ENCODE measurements at places on chromosomes 11 and 22.

DNA sequence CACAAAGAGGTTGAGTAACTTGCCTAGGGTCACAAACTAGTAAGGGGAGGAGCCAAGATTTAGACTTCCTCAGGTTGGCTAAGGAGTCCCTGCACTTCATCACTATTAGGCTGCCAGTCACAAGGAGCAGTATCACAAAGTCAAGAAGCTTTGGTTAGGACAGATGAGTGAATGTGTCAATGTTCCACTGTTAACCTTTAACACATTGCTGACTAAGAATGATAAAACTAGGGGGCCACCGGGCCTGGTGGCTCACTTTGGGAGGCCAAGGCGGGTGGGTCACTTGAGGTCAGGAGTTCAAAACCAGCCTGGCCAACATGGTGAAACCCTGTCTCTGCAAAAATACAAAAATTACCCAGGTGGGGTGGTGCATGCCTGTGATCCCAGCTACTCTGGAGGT, 32.0 kb downstream of the TMEM123 start:
- no peak for DNase-seq

- DNase-seq, result no peak
Measured at GRCh38 chr11:35792846-35793192, 130.2 kb downstream of the TRIM44 start.

DNA sequence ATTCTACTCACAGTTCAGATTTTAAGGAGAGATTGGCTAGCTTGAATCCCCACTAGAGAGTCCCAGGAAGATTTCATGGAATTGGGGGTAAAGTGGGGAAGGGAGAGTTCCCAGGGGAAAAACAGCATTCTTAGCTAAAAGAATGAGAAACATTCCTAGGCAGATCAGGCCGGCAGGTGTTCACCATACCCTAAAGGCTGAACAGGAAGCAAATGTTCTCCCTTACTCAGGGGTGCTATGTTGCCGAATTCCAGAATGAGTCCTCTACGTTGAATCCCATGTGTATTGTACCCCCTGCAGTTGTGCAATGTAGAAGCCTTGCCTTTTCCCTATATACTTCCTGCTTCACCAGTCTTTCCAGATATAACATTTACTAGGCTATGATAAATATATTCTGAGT, 135.2 kb upstream of the NCAM1 start:
- no peak for DNase-seq

GRCh38 chr22:49531368-49531791, 296.3 kb downstream of the BRD1 start:
- DNase-seq, result no peak

GRCh38 chr11:112999520-112999919, 38.3 kb downstream of the NCAM1 start:
- DNase-seq, result no peak

DNA sequence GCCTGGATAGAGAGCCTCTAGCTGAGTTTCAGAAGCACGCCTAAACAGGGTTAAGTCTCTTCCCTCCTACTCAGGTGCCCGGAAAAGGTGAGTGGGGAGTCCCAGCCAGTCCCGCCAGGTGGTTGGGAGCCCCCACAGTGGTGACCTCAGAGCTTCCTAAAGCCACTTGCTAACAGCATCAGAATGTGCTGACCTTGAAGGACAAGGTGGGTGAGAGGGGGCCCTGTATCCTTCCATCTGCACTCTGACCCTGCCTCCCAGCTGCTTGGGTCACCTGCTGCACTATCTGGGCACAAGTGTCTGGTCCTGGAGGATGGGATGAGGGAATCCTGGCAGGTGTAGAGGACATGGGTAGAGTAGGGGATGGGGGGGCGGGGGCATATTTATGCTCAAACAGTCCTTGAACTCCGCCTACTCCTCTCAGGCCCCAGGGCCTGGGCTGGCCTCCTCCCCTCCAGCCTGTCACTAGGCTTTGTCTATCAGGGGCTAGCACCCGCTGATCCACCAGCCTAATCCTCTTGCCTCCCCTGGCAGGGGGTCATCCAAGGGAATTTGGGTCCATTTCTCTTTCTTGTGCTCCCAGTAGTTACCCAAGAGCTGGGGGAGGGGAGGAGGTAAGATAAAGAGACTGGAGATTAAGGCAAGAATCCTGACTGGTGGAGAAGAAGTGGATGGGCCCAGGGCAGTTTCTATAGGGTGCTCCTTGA, 3.4 kb downstream of the USP2 start:
- DNase-seq, result no peak

DNA sequence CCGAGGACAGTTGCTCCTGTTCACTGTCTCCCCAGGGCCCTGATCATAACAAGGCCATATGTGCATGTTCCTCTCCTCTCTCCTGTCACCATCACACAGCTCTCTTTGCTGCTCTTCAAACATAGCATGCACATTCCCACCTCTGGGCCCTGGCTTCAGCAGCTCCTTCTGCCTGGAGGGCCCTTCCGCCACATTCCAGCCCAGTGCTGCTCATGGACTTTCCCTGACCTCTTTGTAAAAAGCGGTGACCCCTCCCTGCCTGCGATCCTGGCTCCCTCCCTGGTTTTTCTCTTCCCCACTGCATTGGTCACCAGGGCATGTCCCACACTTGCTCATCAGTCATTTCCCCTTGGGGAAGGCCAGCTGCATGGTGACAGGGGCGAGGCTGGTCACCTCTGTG, 98.2 kb downstream of the MYO18B start:
- DNase-seq, result no peak

GRCh38 chr11:133228471-133229329, 303.6 kb downstream of the OPCML start:
- no peak for DNase-seq

GRCh38 chr11:72174302-72175070, 17.5 kb upstream of the FOLR1 start:
- no peak for DNase-seq

DNA sequence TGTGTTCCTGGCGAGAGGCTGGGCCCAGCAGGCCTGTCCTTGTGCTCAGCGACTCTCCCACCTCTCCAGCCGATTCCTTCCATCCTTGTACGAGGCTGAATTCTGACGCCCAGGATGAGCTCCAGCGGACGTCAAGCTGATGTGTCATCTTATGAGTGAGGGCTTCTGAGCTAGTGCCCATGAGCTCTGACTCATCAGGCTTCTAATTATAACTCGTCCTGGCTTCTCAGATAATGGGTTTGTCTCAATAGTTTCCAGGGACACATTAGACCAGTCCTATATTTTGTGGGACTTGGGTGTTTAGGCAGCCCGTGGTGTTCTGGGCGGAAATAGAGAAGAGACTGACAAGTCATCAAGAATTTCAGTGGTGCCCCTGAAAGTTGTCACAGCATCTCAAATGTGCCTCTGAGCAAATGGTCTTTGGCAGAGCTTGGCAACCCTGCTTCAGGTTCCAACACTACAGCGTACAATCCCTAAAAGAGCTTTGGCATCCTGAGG, 108.2 kb upstream of the CD44 start:
- DNase-seq, result peak; percentile 23

DNA sequence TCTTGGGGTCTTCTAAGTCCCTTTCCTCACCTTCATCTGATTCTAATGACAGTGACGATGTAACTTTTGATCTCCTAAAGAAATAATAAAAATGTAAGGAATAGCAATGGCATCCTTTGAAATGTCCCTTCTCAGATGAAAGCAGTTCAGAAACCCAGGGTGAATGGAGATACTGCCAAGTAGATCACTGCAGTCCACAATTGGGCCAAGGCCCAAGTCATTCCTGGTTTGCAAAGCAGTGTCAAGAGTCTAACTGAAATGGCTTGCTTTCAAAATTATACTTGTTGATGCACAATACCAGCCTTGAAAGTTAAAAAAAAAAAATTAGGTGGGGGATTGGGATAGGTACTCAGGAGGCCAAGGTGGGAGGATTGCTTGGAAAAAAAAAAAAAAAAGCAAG, 20.4 kb downstream of the ASCC2 start:
- DNase-seq, result no peak

GRCh38 chr11:16722581-16723344, 15.7 kb upstream of the C11orf58 start:
- DNase-seq, result no peak

- no peak for DNase-seq
Measured at GRCh38 chr11:1647901-1648652, 18.5 kb downstream of the KRTAP5-5 start.

GRCh38 chr11:75313513-75314272, 37.8 kb downstream of the ARRB1 start:
- DNase-seq, result no peak

DNA sequence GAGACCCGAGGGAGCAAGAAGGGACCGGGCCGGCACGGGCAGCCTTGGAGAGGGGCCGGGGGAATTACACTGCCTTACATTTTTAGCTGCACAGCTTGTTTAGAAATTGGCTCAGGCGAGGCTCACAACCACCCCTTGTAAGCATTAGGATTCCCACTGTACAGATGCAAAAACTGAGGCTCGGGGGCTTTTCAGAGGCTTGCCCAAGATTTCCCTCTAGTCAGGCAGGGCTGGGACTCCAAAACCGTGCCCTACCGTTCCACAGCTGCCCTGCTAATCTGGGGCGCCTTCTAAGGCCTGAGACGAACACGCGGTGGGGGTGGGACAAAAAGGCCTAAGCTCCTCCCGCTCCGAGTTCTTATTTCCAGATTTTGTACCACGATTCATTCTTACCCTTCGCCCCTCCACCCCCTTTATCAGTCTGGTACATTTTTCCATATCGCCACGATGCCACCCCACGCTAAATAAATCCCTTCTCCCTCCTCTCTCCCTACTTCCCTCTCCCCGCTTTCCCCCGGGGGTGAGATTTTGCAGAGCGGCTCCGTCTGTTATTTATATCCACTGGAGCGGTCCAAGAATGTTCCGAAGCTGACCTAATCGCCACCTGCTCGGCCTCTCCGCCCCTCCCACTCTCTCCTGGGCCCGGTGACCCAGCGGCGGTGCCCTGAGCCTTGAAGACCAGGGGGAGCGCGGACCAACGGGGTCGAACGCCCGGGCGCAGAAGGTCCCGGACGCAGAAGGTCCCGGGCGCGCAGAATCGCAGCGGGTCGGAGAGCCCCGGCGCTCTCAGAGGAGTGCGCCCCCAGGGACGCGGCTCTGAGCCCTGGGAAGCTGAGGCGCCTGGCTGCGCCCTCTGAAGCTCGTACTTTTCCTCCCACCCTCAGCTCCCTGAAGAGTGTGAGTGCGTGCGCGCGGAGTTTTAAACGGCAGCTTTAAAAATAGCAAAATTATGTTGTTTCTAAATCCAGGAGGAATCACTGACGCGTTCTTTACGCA, 764 bp upstream of the PACSIN3 start:
- peak; percentile 38 for DNase-seq

DNA sequence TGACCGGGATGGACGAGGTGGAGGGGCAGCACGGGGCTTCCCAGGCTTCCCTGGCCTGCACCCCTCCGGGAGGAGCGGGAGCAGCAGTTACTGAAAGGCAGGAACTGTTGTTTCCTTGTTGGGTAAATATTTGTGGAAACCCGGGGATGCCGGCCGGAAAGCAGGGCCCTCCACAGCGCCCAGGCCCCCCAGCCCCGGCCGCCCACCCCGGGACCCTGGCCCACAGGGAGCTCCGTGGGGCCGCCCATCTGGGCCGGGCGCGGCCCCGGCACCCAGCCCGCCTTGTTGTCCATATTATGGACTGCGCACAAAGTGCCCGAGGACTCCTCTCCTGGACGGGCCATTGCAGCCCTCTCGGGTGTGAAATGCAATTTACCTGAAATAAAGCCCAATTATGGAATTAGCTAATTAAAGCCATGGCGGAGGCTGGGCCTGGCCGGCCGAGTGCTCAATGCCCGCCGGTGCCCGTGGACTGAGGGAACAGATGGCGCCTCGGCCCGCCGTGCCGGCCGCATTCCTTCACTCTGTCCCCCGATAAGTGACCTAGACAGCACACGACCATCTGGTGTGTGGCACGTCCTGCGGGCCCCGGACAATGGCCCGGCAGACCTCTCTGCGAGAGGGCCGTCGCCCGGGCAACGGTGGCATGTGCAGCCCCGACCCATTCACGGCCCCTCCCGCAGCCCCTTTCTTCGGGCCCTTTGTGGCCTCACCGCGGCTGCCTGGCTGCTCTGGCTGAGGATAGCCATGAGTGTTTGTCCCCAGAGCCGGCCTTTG, 35.4 kb downstream of the CDKN1C start:
- DNase-seq, result no peak

GRCh38 chr11:86481399-86481798, 106.7 kb downstream of the CCDC81 start:
- no peak for DNase-seq

GRCh38 chr11:121669422-121669821, 216.7 kb upstream of the SORL1-AS1 start:
- no peak for DNase-seq

DNA sequence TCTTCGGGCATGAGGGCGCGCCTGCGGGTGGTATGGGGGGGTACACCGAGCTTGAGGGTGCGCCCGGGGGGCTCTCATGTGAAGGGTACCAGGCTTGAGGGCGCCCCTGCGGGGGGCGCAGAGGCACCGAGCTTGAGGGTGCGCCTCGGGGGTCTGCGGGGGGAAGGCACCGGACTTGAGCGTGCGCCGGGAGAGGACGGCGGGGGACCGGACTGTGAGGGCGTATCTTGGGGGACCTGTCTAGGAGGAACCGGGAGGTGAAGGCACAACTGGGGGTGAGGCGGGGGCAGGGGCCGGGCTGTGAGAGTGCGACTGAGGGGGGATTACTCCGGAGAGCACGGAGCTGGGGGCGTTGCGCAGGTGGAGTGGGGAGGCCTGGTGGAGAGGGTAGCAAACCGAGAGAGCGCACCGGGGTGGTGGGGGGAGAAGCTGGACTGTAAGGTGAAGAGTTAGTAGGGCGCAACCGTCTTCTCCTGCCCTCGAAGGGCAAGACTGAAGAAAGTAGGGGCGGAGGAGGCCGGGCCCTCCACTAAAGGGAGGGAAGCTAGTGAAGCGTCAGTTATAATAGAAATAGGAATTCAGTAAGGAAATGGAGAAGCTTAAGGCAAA, 1.1 kb upstream of the DDX6 start:
- DNase-seq, result peak; percentile 28

GRCh38 chr11:79980916-79981315, 540.1 kb upstream of the TENM4 start:
- DNase-seq, result no peak

GRCh38 chr11:115625502-115625901, 121.3 kb upstream of the CADM1 start:
- no peak for DNase-seq

DNA sequence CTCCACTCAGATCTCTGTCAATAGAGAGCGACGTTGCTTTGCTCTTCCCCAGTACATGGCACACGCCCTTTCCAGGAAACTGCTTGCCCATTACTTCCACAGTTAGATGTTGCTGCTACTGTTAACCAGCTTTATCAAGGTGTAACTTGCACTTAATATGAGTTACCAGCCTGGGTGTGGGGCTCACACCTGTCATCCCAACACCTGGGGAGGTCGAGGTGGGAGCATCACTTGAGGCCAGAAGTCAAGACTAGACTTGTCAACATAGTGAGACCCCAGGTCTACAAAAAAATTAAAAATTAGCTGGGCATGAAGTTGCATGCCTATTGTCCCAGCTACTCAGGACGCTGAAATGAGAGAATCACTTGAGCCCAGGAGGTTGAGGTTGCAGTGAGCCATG, 177.1 kb upstream of the B3GAT1 start:
- no peak for DNase-seq

GRCh38 chr11:16001899-16002426, 354.4 kb downstream of the SOX6 start:
- no peak for DNase-seq

Data from stimulated activated naive CD4-positive, alpha-beta T cell treated with Interleukin-2 at 50 U/mL for 16 hours (primary cell).